ENCODE measurements at places on chromosomes 3 and 15. TPM values are rescaled to one million over a fixed set of nuclear protein-coding genes. Genes with fewer than 3 reads are reported as not detected.
A peak's percentile ranks its signal among the peaks of the same experiment; 100 is the strongest.

- no peak for DNase-seq
Measured at GRCh38 chr3:146975476-146975875, 370.3 kb upstream of the PLSCR5 start.

The PLOD2 gene
- total RNA-seq = 17.9 TPM

The EPHB1 gene
- total RNA-seq = 3.0 TPM

The MRPS25 gene
- total RNA-seq = 73.5 TPM

DNA sequence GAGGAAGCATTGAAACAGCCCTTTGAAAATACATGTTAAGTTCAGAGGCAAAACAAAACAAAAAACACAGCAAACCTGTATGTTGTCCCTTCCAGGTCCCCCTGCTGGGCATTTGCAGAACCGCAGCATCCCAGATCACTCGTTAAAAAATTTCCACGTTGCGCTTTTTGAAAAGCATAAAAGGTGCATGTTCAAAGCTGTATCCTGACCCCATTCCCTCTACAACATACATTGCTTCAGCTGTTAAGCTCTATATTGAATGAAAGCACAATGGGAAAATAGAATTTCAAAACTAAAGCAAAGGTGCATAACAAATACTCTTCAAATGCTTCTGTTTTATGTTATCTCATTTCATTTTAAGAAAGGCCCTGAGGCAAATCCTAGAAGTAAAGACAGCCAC lies 328.3 kb downstream of the THSD4 start:
- DNase-seq = peak; percentile 62

The GABRG3 gene
- not detected for total RNA-seq

DNA sequence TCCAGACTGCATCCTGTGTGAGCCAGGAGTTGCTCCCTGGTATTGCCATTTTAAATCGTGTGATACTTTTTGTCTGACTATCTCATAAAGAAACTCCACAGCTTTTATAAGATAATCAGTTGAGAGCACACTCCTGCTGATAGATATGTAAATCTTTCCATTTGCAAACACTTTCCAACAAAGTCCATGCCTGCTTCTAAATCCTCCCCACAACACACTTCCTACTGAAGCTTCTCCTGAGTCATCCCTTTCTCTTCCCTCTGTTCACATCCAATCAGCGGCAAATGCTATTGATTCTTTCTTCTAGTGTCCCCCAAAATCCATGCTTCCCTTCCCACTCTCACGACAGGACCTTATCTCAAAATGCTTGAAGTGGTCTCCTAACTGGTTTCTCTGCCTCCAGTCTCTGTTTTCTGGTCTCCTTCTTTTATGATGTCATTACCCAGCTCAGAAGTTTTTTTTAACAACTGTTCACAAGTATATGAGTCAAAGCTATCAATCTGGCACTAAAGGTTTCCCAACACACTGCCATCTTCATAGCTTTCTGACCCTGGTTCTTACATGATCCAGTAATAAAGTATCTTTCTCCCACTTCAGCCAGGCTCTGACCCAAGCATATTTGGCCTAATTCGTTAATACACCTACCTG lies 4.5 kb upstream of the WWTR1 start:
- no peak for DNase-seq

The ALG1L2 gene
- total RNA-seq = 1.5 TPM

GRCh38 chr3:43481375-43481774 lies 140.4 kb downstream of the ANO10 start:
- DNase-seq = no peak

The SLC6A20 gene
- total RNA-seq = 4.2 TPM

DNA sequence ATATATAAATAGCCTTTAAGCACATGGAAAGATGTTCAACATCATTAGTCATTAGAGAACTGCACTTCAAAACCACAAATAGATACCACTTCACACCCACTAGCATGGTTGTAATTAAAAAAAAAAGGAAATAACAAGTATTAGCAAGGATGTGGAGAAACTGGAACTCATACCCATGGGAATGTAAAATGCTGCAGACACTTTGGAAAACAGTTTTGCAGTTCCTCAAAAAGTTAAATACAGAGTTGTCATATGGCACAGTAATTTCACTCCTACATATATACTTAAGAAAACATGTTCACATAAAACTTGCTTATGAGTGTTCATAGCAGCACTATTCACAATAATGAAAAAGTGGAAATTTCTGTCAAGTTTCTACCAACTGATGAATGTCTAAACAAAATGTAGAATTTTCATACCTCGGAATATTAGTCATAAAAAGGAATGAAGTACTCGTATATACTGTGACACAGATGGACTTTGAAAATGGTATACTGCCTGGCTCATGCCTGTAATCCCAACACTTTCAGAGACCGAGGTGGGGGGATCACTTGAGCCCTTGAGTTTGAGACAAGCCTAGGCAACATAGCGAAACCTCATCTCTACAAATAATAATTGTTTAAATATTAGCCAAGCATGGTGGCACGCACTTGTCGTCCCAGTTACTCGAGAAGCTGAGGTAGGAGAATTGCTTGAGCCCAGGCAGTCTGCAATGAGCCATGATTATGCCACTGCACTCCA lies 28.1 kb downstream of the BCL2A1 start:
- DNase-seq = no peak

DNA sequence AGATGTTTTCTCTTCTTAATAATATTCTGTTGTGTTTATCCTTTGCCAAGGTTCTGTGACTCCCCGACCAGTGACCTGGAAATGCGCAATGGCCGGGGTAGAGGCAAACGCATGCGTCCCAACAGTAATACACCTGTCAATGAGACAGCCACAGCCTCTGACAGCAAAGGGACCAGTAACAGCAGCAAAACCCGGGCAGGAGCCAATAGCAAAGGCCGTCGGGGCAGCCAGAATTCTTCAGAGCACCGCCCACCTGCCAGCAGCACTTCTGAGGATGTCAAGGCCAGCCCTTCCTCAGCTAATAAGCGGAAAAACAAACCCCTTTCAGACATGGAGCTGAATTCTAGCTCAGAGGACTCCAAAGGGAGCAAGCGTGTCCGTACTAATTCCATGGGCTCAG lies 101.5 kb downstream of the RBPMS2 start:
- DNase-seq = no peak

The SECISBP2L gene
- 139 TPM for total RNA-seq

DNA sequence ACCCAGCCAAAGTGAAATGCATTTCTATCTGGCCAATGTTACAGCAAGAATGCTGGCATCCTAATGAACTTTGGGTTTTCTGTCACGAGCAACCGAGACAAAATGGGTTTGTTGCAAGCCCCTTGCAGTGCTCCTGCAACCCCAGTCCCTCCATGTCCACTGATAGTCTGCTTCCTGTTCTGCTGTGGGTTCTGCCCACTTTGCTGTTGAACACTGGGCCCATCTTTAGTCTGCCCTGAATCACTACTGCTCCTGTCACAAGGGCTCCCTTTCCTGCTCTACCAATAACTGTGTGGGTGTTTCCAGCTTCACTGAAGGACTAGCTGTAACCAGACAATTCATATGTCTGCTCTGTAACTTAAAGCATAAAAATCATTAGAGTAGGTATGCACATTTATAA lies 12.7 kb upstream of the OXSR1 start:
- DNase-seq = no peak

The BTBD1 gene
- 43.0 TPM for total RNA-seq

The CXCR6 gene
- total RNA-seq = 4.3 TPM

- DNase-seq = peak; percentile 86
Measured at GRCh38 chr3:194687638-194688199, 2.0 kb downstream of the FAM43A start.

GRCh38 chr3:54818942-54819341 lies 108.9 kb downstream of the LRTM1 start:
- DNase-seq = no peak

- DNase-seq = no peak
Measured at GRCh38 chr3:121855555-121855954, 20.5 kb downstream of the EAF2 start.

Data from lower lobe of right lung (tissue), 2 donors.